CD4-positive, alpha-beta T cell (primary cell): ENCODE measurements at places on chromosomes 3 and 15.

- DNase-seq, result no peak
These were observed 14.1 kb downstream of the FXR1 start for GRCh38 chr3:180926526-180926925.

DNA sequence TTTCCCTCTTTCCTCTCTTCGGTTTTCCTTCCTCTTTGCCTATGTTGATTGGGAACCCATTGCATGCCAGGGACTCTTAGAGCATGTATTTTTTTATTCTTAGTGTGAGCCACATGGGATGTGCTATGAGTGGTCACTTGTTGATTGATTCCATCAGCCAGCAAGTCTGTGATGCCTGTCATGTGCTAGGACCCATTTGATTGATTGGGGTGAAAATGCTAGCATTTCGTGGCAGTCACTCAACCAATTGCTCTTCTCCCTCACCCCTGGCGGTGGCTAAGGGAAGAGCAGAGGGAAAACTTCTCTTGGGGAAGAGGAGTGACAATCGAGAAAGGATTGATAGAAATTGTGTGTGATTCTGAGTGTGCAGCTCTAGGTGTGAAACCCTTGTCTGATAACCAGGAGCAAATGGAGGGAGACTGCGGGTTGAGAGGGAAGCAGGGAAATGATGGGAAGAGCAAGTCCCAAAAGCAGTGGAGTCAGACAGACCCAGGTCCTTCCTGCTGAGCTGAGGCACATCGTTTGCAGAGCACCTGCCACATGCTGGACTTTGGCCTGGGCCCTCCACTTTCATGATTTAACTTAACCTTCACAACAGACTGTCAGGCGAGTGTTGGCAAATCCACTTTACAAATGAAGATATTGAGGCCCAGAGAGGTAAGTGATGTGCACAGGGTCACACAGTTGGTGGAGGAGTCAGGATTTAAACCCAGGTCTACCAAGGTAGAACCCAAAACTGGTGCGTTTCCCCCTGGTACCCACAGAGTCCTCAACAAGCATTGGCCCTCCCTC is 40.0 kb downstream of the SLC6A11 start:
- DNase-seq, result no peak

- DNase-seq, result no peak
These were observed 3.1 kb downstream of the MYLK start for GRCh38 chr3:123880998-123881561.

DNA sequence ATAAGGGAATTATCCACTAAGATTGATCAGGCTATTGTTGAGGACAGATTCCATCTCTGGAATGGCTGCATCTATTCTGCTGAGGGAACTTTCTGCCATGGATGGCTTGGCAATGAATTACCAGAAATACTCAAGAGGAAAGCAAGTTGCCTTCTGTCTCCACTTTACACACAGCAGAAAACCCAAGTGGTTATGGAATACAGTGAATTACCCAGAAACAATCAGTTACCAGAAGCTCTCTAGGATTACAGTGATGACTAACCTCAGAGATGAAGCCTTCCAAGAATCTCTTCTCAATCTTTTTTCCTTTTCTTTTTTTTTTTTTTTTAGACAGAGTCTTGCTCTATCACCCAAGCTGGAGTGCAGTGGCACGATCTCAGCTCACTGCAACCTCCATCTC is 183.3 kb downstream of the WDR76 start:
- no peak for DNase-seq
